ENCODE measurements at places on chromosomes 11 and 22.

GRCh38 chr11:126334659-126335462 lies 20.6 kb upstream of the ST3GAL4 start:
- no peak for DNase-seq

- DNase-seq, result no peak
Observed at GRCh38 chr11:124943254-124943616, 7.4 kb upstream of the HEPACAM start.

GRCh38 chr11:106482917-106483785 lies 405.7 kb downstream of the AASDHPPT start:
- no peak for DNase-seq

DNA sequence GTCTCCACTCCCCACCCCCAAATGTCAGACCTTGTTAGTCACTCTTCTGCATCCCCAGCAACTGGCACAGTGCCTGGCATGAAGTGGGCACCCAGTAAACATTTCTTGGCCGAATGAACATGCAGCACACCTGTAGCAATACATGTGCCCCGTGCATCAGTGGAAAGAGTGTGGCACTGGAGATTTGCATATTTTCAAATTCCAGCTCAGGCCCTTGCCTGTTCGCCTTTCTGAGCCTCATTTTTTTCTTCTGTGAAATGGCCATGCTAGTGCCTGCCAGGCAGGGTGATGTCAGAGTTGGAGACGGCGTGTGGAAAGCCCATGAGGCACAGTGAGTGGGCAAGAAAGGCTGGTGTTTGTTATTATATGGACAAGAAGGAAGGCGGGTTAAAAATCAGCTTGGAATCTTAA lies 38.7 kb downstream of the CD82 start:
- DNase-seq, result no peak

GRCh38 chr11:132838627-132839026 lies 693.7 kb downstream of the OPCML start:
- DNase-seq, result no peak

- peak; percentile 64 for DNase-seq
Observed at GRCh38 chr22:46737105-46737975, 712 bp downstream of the CERK start.

- no peak for DNase-seq
Observed at GRCh38 chr11:597166-597725, 18.5 kb downstream of the IRF7 start.

GRCh38 chr11:17260020-17260419 lies 16.5 kb upstream of the NUCB2 start:
- DNase-seq, result no peak

GRCh38 chr11:46072172-46072964 lies 48.9 kb downstream of the PHF21A start:
- DNase-seq, result no peak

DNA sequence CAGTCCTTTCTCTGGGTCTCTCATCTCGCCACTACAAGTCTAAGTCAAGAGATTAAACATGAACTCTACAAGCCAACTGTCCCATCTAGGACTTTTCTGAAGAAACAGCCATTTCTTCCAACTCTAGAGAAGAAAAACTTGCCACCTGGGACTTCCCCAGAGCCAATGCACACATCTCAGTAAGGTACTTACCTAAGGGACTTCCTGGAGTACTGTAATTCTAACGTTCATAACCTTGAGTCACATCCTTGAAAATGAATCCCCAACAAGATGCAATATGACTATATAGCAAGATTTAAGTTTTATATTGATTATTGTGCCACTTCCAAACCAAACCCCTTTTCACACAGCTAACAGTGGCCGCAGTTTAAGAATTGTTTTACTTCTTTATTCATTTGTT lies 11.9 kb upstream of the ISX start:
- no peak for DNase-seq

DNA sequence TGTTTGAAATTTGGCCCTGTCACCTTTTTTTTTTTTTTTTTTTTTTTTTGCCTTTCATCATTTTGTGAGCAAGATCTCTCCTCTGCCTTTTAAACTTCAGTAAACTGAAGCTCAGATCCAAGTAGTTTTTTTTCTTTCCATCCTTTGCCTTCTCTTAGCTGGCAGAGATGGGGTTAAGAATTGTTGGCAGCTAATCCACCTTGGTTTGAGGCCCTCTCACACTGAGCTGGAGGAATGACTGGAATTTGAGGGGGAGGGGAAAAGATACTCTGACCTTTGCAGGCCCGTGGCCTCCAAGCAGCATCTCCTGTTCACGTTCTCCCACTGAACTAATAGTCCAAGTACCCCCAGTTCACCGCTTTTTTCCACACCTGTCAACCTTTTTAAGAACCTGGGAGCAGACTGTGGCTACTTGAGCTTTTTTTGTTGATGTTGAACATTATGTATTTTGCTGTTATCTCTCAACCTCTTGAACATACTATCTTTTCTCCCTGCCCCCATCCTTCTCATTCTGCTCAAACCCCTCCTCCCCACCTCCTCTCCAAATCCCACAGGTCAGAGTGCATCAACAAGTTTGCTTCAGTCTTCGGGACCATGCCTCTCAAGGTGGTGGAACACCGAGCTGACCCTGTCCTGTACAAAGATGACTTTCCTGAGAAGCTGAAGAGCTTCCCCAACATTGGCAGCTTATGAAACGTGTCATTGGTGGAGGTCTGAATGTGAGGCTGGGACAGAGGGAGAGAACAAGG lies 66.2 kb downstream of the ALX4 start:
- DNase-seq, result no peak

DNA sequence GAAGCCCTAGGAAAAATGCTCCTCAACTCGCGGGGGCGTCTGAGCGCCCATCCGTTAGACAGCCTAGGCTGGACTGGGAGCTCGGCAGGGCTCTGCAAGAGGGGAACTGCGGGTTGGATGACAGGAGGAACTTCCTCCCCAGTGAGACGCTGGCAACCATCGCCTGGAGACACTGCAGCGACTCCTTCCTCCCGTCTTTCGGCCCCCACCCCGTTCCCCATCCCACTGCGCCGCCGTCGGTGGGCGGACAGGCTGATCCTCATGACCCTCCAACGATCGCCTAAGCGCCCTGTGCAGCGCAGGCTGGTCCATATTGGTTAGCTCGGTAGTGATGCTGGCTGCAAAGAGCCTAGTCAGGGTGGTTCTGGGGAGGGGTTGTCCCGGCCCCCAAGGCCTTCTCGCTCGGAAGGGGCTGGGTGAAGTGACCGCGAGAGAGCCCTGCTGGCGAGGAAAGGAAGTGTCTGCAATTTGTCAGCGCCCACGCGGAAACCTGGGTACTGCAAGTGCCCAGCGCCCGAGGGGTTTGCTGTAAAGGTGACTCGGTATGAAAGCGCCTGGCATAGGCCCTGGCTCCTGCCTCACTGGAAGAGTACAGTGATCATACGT lies 638 bp downstream of the NRGN start:
- DNase-seq, result peak; percentile 85

- DNase-seq, result no peak
Observed at GRCh38 chr11:66979336-66979980, 4.4 kb downstream of the C11orf86 start.

DNA sequence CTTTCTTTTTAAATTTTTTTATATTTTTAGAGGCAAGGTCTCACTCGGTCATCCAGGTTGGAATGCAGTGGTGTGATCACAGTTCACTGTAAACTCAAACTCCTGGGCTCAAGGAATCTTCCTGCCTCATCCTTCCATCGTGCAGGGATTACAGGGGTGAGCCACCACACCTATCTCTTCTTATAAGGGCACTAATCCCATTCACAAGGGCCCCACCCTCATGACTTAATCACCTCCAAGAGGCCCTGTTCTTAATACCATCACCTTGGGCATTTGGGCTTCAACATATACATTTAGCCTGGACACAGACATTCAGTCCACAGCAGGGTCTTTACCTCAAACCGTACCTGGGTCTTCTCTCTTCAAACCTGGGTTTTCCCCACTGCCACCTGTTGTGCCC lies 4.5 kb upstream of the GTSE1 start:
- no peak for DNase-seq

DNA sequence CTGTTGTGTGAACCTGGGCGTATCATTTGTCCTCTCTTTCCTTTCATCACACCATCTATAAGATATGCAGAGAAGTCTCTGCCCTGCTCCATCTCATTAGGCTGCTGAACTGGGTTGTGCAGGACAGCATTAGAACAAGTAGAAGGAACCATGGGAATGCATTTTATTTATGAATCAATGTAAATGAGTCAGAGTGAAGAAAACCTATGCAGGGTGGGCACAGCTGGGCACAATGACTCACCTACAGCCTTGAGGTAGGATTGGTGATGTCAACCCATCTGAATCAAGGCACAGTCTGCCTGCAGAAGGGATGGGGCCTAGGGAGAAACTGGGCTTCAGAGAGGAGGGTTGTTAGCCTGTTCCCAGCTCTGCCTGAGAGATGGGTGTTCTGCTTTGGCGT lies 123.4 kb downstream of the CSNK2A3 start:
- DNase-seq, result peak; percentile 18

- no peak for DNase-seq
Observed at GRCh38 chr11:106989078-106989455, 29.2 kb downstream of the GUCY1A2 start.

GRCh38 chr11:121004206-121004840 lies 19.6 kb upstream of the TBCEL start:
- DNase-seq, result no peak

GRCh38 chr11:108037636-108038035 lies 28.9 kb downstream of the CUL5 start:
- DNase-seq, result no peak

DNA sequence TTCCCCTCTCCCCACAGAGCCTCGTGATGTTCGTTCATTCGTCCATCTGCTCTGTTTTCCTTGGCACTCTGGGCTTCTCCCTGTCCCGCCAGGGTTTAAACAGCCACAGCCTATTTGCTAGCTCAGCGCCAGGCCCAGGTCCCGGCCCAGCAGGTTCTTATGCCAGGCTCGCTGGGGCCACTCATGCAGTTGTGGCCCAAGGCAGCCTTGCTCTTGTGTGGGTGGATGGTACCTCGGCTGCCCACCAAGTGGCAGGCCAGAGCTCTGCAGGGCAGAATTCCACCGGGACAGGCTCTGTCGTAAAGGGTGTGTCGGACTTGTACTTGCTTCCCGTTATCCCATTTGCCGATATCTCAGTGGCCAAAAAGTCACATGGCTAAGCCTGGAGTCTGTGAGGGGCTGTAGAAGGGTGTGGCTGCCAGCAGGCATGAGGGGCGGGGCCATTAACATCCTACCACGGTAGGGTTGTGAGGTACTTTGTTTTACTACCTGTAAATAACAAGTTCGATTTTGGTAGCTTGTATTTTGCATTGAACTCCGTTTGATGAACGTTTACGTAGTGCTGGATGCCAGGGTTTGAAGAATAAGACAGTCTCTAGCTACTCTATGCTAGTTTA lies 7.9 kb downstream of the FAM118A start:
- peak; percentile 38 for DNase-seq

- DNase-seq, result no peak
Observed at GRCh38 chr11:119749006-119749565, 20.1 kb upstream of the NECTIN1 start.

DNA sequence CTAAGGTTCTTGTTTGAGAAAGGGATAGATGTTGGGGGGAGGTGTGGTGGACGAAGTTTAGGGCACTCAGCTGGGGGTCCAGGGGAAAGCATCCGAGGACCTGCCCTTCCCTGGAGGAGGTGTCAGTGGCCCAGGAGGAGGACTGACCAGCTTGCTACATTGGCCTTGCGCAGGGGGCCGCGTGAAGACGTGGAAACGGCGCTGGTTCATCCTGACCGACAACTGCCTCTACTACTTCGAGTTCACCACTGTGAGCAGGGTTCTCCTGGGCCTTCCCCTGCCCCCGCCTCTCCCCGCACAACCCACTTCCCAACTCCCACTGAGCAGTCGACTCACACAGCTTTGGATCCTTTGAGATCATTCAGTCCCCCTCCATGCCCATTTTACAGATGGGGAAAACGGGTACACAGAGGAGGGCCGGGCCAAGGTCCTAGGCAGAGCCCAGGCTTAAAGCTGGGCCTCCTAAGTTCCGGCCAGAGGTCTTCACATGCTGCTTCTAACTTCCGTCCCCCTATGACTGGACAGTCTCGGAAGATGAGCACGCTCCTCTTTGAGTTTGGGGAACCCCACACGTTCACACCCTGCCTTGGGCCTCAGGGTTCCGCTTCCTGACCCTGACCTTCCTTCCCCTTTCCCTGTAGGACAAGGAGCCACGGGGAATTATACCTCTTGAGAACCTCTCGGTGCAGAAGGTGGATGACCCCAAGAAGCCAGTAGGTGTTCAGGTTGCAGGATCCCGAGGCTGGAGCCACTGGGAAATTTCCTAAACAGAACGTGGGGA lies 28.7 kb downstream of the CYTH4 start:
- DNase-seq, result no peak

- DNase-seq, result no peak
Observed at GRCh38 chr11:103936059-103936458, 100.4 kb upstream of the DDI1 start.

DNA sequence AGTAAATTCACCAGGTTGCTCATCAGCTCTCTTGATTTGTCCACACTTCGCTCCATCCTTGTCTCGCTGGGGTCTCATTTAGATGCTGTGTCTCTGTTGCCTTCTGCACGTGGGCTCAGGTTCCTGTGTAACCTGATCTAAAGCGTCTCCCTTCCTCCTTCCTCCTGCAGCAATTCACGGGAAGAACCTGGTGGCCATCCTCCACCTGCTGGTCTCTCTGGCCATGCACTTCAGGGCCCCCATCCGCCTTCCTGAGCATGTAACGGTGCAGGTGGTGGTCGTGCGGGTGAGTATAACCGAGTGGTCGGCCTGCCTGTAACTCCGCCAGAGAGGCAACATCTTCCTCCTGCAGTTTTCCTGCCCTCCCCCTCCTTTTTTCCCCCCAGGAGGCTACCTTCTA lies 48.0 kb upstream of the PARVG start:
- DNase-seq, result no peak

DNA sequence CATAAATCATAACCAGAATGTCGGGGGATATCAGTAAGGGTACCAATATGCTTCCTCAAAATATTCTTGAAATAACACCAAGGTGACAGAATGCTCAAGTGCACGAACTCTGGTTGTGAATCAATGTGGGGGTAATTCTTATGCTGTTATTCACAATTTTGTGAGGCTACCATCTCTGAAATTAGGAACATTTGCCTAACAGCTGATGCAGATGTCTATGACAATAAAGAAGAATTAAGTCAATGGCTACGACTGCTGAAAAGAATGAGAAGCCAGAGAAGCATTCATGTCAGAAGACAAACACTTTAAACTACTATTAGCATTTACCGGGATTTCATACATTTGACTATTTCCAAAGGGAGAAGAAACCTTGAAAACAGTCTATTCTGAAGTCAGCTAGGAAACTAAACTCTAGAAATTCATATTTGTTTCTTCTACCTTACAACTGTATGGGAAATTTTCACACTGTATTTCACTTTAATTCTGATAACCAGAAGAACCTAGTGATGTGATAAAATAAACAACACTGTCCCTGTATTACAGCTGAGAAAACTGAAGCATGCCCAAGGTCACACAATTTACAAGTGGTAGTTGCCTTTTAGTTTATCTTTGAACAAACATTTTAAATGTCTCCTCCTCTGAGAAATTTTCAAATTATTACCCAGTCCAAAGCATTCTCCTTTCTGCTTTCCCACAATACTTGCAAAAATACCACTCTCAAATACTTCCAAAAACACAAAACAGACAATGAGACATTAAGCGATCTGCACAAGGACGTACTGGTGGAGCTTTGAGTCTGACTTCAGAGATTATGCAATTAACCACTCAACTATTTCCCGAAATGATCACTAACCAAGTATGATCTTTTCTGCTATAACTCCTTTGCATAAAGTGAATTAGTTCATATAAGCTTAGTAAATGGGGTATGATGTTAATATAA lies 18.0 kb upstream of the ARHGAP32 start:
- no peak for DNase-seq

Data from activated CD4-positive, alpha-beta T cell treated with anti-CD3 and anti-CD28 coated beads for 36 hours (primary cell).